A549 treated with Mapracorat at 1 μM for 4 hours (cell line): ENCODE measurements at places on chromosomes 3 and 15. TPM values are rescaled to one million over a fixed set of nuclear protein-coding genes. Genes with fewer than 3 reads are reported as not detected.

COL6A6 gene
- not detected in 5 replicates for total RNA-seq

PLSCR2 gene
- total RNA-seq: not detected in 5 replicates

ZNF502 gene
- total RNA-seq: 1.6 to 2.3 TPM (median 1.6 TPM) in 5 replicates

DOCK3 gene
- total RNA-seq: 0.34 to 0.45 TPM (median 0.37 TPM) in 5 replicates

STX19 gene
- total RNA-seq: not detected in 5 replicates
